WTC11 (cell line): ENCODE measurements at places on chromosomes 1 and 21. TPM values are rescaled to one million over a fixed set of nuclear protein-coding genes. Genes with fewer than 3 reads are reported as not detected.
A peak's percentile ranks its signal among the peaks of the same experiment; 100 is the strongest.

- no peak for DNase-seq
Observed at GRCh38 chr1:156336242-156336641, 1.9 kb downstream of the CCT3 start.

- DNase-seq, result no peak
Observed at GRCh38 chr1:213993929-213994328, 6.2 kb downstream of the PROX1 start.

GRCh38 chr1:159000625-159001024 is 9.1 kb upstream of the IFI16 start:
- peak; percentile 22 for DNase-seq

DNA sequence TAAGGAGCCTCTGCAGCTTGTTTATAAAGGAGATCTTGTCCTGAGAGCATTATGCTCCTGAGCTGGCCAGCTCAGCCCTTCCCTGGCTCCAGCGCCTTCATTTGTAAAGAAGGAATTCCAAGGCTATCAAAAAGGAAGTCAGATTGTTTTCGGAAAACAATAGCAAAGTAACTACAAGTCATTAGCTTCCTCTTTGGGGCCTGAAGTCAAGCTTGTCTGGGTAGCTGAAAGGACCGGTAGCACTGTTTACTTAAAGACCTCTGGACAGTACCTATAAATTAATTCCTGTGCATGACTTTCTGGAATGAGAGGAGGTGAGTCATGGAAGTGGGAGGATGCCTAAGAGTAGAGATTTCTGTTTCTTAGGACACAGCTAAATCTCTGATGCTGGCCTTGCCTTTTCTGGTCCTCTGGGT is 20.7 kb upstream of the GJA5 start:
- DNase-seq, result no peak

- DNase-seq, result no peak
Observed at GRCh38 chr1:109969146-109969829, 15.3 kb upstream of the AHCYL1 start.

Gene TRAF5
- 22.2 to 25.8 TPM (median 25.5 TPM) in 3 replicates for total RNA-seq

Gene PGBD2
- 6.5 to 6.9 TPM (median 6.6 TPM) in 3 replicates for total RNA-seq

GRCh38 chr1:156268336-156268735 is 14.3 kb downstream of the SMG5 start:
- no peak for DNase-seq

Gene RORC
- 0.30 to 0.53 TPM (median 0.44 TPM) in 3 replicates for total RNA-seq

- no peak for DNase-seq
Observed at GRCh38 chr1:241311056-241311746, 45.8 kb downstream of the RGS7 start.

Gene KRTAP10-7
- total RNA-seq, result not detected in 3 replicates

Gene SASS6
- 13.0 to 13.6 TPM (median 13.6 TPM) in 3 replicates for total RNA-seq

Gene SIM2
- 0.09 to 0.17 TPM (median 0.11 TPM) in 3 replicates for total RNA-seq

GRCh38 chr1:61743716-61744580 is 1.7 kb downstream of the PATJ start:
- DNase-seq, result no peak

DNA sequence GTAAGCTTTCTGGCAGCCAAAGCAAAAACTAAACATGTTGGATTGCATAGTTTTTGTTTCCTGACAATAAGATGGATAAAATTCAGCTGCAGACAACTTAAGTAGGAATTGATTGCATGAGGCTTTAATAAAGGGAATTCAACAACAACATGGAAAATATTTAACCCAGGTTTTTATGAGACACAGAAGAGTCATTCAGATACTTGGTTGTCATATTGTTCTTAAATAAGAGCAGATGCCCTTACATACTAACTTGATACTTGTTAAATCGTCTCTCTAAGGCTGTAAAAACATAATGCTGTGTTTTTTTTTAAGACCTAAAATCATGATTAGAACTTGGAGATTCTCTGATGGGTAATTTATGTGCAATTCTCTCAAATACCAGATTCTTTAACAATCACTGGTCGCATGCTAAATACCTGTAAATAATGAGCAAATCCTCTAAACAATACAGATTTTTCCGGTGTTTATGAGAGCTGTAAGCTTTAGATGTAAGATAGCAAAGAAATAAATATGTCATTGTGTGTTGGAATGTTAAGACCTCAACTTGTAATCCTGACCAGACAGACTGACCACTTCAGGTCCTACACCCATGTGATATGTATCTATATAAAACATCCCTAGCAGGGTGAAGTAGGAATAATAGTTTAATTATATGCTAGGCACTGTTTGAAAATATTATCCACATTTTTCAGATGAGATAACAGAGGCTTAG is 37.8 kb upstream of the CD34 start:
- DNase-seq, result no peak

Gene LMX1A
- not detected in 3 replicates for total RNA-seq

GRCh38 chr1:31683997-31684396 is 19.8 kb downstream of the COL16A1 start:
- peak; percentile 81 for DNase-seq

- DNase-seq, result no peak
Observed at GRCh38 chr1:17874710-17875109, 119.6 kb downstream of the ACTL8 start.

GRCh38 chr1:97849345-97850340 is 71.2 kb downstream of the DPYD start:
- DNase-seq, result no peak

DNA sequence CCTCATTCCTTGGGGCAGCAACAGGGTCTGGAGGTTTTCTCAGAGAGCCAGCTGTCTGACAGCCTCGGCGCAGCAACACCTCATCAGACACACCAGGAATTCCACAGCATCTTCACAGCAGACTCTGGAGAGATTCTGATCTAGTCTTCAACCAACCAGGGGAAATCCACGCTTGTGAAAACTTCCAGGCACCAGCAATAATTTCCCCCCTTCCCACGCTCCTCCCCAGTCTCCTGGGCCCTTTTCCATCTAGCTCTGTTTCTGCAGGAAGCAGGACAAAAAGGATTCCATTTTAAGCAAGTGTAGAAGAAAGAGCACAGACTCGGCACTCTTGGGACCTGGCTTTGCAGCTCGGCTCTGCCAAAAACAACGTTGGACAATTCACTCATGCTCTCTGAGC is 44.3 kb upstream of the CAPZB start:
- no peak for DNase-seq

DNA sequence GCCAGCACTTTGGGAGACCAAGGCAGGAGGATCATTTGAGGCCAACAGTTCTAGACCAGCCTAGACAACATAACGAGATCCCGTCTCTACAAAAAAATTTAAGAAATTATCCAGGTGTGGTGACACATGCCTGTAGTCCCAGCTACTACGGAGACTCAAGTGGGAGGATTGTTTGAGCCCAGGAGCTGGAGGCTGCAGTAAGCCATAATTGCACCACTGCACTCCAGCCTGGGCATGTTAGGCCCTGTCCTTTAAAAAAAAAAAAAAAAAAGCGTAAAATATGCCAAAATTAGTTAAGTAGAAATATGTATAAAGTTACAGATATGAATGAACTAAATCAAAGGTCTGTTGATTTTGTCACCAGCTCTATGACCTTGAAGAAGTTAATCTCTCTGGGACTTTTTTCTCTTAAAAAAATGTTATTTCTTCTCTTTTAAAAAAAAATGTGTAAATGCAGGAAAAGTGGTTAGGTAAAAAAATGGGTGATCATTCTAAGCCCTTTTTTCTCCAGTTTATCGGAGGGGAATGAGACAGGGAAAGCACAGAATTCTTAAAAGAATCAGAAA is 7.0 kb downstream of the EGLN1 start:
- DNase-seq, result no peak

DNA sequence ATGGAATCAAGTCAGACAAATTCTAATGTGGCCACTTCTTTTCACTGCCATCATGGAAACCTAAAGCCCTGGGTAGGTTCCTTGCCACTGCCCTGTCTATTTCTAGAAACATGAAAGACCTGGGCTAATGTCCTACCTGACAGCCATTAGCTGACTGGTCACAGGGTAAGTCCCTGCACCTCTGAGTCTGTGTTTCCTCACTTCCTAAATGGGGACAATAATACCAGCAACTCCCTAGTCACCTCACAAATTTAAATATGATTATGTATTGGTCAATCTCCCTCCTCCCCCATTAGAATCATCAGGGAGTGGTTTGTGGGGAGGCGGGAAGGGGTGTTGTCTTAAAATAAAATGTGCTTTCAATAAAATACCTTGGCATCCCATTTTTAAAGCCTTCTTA is 2.2 kb downstream of the CREG1 start:
- no peak for DNase-seq

DNA sequence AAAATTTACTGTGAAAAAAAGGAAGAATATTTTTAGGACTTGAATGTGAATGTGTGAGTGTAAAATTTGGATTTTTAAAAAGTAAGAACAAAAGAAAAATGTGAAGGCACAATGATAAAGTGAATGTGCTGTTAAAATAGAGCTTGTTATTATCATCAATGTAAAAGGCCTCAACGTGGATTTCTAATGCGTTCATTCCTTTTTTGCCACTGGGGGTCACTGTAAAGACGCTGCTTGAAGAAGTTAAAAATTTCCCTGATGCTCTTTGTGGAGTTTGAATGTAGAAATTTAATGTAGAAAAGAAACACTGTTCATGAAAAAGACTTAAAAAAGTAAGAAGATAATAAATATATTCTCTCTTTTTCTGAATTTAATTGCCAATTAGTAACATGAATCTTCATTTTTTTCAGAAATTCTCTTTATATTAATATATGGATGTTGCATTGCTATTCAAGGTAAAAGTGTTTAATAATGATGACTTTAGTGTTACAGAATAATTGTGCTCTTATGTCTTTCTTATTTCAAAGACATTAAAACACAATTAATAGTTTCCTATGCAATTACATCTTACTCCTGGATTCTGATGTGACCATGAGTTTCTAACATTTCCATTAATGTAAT is 161.5 kb downstream of the DNM3 start:
- DNase-seq, result no peak

- DNase-seq, result no peak
Observed at GRCh38 chr1:172144445-172145061, 275.9 kb upstream of the C1orf105 start.

DNA sequence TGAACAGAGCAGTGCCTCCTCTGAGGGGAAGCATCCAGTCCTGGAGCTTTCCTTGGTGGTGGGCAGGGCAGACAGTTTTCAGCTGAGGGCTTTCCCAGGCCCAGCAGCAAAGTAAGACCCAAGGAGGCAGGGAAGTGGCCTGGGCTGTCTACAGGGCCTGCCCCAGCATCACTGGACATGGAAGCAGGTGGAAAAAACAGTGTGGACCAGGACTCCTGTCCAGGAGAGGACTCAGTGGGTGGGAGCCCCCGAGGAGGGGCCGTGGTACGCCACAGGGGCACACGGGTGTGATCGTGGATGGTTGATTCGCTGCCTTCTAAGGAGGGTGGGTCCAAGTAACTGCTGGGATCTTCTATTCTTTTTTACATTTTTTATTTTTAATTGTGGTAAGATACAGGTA is 387.6 kb downstream of the KIF26B start:
- DNase-seq, result no peak

GRCh38 chr1:23013657-23014056 is 2.0 kb downstream of the TEX46 start:
- no peak for DNase-seq

- no peak for DNase-seq
Observed at GRCh38 chr1:85460555-85461088, 4.3 kb downstream of the DDAH1 start.

- peak; percentile 73 for DNase-seq
Observed at GRCh38 chr1:232110281-232111090, 483.9 kb downstream of the DISC1 start.

DNA sequence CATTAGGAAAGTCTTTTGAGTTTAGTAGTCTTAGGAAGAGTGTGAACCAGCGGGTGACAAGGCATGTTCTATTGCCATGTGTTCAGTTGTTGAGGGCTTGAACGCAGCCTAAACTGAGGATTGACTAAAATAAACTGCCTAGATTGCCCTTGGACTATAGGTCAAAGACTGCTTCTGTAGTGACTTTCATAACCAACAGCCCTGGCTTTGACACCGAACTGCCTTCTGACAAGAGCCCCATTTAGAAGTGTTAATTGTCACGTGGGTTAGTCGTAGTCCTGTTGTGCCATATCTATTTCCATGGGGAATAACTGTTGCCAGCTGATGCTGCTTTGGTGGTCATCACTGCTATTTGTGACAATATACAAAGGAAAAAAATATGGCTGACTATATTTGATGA is 90.4 kb downstream of the TGFB2 start:
- DNase-seq, result no peak

Gene ZMYM4
- total RNA-seq, result 60.3 to 66.8 TPM (median 63.8 TPM) in 3 replicates

- DNase-seq, result no peak
Observed at GRCh38 chr1:10549904-10550664, 75.3 kb downstream of the PEX14 start.

- no peak for DNase-seq
Observed at GRCh38 chr1:41319807-41320711, 41.2 kb upstream of the FOXO6 start.

DNA sequence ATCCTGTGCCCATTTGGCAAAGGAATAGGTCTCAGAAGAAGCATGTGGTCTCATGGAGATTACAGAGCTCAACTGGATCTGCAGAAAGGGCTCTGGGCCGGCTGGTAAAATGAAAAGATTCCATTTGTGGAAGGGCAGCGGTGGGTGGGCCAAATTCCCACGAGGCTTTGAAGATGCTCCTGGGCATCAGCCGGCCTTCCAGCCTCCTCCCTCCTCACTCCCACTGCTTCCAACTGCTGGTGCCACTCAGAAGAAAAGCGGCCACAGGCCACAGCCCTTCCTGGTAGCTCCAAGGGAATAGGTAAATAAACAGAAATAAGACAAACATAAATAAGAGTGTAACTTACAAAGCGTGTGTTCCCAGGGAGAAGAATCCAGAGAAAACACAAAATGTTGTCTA is 136.3 kb upstream of the SLC44A3 start:
- no peak for DNase-seq

Gene NEK2
- total RNA-seq, result 22.7 to 25.2 TPM (median 23.5 TPM) in 3 replicates

DNA sequence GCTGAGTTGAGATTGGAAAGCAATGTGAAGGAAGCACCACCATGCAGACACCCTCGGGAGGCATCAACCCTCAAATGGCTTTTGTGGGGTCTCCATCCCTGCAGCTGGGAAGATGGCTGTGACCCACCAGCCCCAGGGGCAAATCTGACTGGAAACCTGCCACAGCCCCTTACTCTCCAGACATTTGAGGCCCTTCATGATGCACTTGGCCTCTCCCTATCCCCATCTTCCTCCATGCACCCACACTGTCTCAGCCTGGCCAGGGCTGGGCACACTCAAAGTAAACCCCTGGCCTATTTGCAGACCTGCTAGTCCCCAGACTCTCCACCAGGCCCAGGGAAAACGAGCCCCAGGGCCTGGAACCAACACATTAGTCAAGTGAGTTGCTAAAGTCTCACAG is 205.2 kb downstream of the MATN1 start:
- no peak for DNase-seq
